ENCODE measurements at places on chromosomes 1 and 21.
A peak's percentile ranks its signal among the peaks of the same experiment; 100 is the strongest.

- no peak for DNase-seq
Observed at GRCh38 chr1:8721679-8722324, 95.6 kb downstream of the RERE start.

GRCh38 chr1:222798116-222798515 lies 16.7 kb upstream of the DISP1 start:
- no peak for DNase-seq

- DNase-seq = no peak
Observed at GRCh38 chr1:116415699-116416533, 42.9 kb downstream of the ATP1A1 start.

DNA sequence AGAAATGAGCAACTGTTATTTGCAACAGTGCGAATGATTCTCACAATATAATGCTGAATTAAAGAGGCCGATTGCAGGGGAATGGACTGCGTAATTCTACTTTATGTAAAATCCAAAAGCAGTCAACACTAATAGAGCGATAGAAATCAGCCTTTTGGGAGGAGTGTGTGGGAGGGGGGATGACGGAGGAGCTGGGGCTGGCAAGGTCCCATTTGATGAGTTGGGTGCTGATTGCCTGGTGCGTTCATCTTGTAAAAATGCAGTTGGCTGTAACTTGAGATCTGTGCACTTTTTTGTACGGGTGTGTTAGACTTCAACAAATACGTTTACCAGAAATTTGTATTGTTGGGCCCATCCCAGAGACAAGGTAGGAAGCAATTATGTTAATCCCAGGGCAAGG lies 20.7 kb downstream of the TNFRSF8 start:
- DNase-seq = peak; percentile 6

GRCh38 chr1:168513656-168514404 lies 30.0 kb downstream of the XCL2 start:
- DNase-seq = no peak

DNA sequence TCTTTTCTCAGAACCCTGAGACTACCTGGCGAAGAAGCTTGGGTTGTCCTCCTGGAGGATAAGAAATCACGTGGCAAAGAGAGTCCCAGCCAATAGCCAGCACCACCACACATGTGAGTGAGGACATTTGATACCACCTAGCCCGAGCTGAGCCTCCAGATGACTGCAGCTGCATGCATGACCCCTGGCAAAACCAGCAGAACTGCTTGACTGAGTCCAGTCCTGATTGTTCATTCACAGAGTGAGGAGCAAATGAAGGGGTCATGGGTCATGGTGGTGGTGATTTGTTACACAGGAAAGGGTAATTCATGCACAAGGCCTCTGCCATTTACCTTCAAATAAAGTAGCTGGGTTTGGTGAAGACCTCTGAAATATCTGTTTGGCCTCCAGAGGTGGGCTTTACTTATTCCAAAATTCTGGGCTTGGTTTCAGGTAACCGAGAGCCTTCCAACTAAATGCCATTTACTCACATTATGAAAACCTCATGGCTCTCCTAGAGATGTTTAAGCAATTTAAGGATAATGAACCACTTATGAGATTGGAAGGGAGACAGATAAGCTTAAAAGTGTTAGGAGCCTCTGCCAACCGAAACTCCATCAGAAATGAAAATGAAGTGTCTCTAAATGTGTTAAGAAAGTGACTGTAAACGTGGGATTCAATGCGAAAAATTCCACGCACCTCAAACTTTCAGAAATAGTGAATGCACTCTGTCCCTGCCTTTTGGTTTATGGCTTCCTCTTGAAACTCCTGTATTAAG lies 163.3 kb downstream of the SLC35F3 start:
- no peak for DNase-seq

DNA sequence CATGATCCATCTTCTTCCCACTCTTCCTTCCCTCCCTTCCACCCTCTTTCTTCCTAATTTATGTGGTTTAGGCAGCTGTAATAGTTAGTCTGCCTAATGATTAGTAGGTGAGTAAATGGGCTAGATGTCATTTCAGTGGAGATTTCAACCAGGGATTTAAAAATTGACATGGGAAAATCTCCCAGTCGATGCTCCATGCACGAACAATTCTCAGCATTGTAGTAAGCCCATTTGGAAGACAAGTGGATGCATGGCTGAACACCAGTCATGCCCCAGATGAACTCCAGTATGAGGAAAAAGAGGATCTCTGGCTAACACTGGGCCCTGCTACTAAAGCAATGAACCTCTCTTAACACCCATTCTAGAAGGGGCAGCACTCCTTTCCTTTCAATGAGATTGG lies 25.3 kb downstream of the CHI3L2 start:
- DNase-seq = no peak

GRCh38 chr1:87712261-87713010 lies 383.8 kb downstream of the LMO4 start:
- no peak for DNase-seq

GRCh38 chr1:226772446-226773139 lies 33.5 kb upstream of the ITPKB start:
- DNase-seq = no peak

DNA sequence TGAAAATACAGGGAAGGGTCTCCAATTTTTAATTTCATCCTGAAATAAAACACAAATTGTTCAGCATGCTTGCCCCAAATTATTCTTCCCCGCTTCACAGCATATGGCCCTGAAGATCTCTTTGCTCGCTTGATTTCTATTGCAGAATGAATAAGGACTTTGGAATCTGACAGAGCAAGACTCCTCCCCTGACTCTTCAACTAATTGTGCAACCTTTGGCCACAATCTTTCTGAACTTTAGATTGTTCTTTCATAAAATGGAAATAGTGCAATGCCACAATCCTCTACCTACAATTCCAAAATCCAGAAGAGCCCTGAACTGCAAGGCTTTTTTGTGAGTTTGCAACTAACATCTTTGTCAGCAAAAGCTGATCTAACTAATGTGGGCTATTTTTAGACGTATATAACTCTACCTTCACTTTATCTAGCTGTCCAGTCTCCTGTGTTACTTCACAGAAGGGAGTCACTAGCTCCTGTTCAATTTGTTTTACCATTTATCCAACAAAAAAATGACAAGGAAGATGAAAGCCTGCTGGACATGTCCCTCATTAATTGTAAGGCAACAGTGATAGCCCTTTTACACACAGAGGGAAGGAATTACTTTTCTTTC lies 13.4 kb downstream of the RNASEL start:
- no peak for DNase-seq

DNA sequence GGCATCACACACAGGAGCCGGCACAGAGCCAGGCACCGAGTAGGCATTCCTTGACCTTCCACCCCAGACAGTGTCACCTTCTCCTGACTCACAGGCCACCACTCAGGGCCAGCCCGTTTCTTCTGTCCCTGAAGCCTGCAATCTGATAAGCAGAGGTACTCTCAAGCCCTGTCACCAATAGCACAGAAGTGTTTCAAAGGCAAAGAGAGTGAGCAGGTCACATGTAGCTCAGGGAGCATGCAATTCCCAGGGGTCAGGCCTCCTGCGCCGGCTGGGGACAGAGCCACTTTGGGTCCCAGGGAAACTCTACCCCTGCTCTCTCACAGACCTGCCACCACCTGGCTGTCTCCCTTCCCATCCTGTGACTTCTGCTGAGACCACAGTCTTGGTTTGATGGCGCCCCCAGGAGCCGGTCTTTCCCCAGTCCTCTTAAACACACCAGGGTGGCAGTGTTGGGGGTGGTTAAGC lies 13.2 kb downstream of the CAPN9 start:
- no peak for DNase-seq

- DNase-seq = no peak
Observed at GRCh38 chr1:24859063-24860010, 70.7 kb downstream of the RUNX3 start.

DNA sequence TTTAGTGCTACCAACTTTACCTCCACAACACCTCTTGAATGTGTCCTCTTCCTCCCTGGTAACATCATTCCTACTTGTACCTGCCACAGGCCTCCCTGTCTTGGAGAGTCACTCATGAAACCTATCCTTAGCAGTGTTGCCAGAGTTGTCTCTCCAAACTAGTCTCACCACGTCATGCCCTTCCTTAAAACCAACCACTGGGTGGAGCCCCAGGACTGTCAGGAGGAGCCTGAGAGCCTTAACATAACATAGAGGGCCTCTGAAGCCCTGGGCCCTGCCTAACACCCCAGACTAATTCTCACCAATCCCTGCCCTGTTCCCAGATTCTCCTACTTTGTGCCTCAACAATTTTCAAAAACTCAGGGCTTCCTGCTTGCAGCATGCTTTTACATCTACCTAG lies 65.3 kb downstream of the ZNF697 start:
- DNase-seq = peak; percentile 63

DNA sequence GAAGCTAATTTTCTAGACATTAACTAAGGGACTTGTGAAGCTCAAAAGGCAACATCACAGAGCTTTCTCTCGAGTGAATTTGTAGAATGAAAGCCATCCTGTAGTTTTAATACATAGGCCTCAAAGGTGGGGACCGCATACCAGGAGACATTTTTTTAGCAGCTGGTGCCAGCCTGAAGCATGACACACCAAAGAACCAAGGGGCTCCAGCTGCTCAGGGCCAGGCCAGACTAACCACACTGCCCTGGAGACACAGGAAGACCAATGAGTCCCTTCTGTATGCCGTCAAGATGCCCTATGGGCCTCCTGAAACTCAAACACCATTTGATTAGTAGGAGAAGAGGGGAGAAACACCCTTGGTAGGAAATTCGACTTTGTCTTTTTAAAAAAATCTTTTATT lies 113.9 kb upstream of the CACNA1E start:
- no peak for DNase-seq

DNA sequence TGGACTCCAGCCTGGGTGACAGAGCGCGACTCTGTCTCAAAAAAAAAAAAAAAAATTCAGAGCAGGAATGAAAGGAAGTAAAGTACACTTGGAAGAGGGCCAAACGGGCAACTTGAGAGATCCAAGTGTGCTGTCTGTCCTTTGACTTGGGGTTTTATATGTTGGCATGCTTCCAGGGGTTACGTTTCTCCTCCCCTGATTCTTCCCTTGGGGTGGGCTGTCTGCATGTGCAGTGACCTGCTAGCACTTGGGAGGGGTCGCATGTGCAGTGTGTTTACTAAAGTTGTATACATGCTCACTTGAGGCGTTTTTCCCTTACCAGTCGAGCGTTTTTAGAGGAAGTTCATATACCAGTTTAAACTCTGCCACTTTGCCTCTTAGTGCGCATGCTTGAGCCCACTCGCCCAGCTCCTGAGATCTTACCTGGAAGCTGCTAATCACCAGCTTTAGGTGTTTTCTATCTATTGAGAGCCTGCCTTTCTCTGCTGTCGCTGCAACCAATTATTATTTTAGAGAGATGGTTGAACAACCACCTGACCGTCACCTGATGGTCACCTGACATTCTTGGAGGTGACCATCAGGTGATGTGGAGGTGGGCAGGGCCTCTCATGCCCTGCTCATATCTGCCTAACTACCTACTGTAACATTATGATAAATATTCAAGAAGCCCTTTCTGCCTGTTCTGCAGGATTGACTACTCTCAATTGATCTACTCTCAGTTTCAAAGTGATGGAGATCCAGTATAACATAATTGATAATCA lies 140.1 kb downstream of the MACF1 start:
- no peak for DNase-seq

- no peak for DNase-seq
Observed at GRCh38 chr1:31069392-31069791, 3.9 kb upstream of the PUM1 start.

GRCh38 chr1:86245566-86246190 lies 89.1 kb upstream of the COL24A1 start:
- DNase-seq = no peak

- no peak for DNase-seq
Observed at GRCh38 chr1:202416641-202417040, 68.1 kb downstream of the PPP1R12B start.

- no peak for DNase-seq
Observed at GRCh38 chr1:61956784-61957183, 214.5 kb downstream of the PATJ start.

- no peak for DNase-seq
Observed at GRCh38 chr1:115355069-115355468, 17.0 kb upstream of the NGF start.

GRCh38 chr1:114453361-114453784 lies 57.6 kb downstream of the TRIM33 start:
- no peak for DNase-seq

DNA sequence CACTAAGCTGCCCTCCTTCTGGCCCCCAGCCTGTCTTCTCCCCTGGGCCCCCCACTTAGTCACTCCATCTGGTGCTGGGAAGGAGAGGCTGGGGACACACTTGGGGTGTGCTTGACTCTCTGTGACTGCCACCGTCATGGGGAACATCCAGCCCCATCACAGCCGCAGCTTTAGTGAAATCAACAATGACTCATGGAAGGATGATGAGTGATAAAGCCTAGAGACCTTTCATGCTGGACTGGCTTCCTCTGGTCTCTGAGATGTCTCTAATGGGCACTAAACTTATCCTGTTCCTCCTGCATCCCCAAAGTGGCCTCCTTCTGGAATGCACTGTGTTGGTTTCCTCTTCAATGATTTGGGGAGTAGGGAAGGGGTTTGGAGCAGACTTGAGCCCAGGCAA lies 172.9 kb downstream of the GRIK3 start:
- DNase-seq = no peak

DNA sequence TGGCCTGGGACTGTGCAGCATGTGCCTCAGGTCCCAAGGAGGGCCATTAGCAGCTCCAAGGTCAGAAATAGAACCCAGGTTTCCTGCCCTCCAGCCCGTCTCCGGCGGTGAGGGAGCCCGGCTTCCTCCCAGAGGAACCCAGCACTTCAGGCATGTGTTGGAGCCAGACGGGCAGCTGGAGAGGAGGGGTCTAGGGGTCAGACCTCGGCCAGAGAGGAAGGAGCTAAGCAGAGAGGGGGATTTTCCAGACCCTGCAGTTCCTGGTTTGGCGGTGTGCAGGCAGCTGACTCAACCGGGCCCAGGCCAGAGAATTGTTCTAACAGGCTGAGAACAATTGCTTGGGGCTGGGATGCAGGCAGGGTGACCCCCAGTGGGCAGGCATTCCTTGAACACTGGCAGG lies 37.1 kb downstream of the HSPG2 start:
- peak; percentile 81 for DNase-seq

- DNase-seq = peak; percentile 75
Observed at GRCh38 chr1:234533034-234533891, 54.3 kb upstream of the TARBP1 start.

- no peak for DNase-seq
Observed at GRCh38 chr1:208907790-208908189, 663.6 kb upstream of the PLXNA2 start.

DNA sequence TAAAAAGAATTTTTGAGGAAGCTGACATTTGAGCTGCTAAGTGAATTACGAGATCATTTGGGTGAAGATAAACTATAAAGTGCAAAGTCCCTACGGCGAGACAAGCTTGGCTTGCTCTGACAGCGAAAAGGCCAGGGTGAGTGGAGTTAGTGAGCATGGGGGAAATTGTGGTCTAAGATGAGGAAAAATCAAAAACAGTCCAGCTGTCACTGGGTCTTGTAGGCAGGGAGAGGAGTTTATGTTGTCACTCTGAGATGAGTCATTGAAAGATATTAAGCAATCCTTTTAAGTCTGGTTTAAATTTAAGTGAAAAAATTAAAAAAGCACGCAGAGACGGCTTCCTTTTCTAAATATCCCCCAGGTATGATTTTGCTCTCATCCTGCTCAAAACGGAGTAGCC lies 601.9 kb downstream of the MRPL39 start:
- no peak for DNase-seq

All from aorta (tissue), 5 donors.